T1000 (cell line): ENCODE measurements at places on chromosomes 6 and 20.

- no peak for DNase-seq
These were observed 6.1 kb downstream of the COL21A1 start for GRCh38 chr6:56241124-56241802.

GRCh38 chr20:9977629-9978028, 57.2 kb upstream of the ANKEF1 start:
- DNase-seq = no peak

- no peak for DNase-seq
These were observed 31.5 kb upstream of the ADTRP start for GRCh38 chr6:11810039-11810541.

DNA sequence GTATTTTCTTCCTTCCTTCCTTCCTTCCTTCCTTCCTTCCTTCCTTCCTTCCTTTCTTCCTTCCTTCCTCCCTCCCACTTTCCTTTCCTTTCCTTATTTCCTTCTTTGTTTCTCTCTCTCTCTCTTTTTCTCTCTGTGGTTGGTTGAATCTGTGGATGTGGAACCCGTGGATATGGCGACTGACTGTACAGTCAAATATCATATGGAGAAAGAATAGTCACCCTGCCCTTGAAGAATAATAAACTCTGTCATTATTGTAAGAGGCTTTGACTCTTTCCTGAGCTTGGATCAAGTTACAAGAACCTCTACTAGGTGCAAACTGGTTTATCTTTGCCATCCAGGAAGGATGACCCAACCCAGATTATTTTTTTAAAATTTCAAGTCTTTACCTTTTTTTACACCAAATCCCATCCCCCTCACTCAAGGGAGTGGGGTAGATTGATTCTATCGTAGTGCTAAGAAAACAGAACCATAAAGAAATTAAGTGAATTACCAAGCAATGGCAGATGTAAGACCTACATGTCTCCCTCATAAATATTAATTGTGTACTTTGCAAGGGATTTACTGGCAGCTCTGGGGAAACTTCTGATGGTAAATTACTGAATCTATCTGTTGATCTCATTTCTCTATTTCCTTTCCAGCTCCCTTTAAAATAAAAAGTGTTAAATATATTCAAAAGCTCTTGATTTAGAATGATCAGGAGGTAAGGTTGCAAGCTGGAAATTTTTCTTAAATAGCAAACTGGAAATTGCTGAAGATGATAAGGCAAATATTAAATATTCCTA, 667.5 kb downstream of the UTRN start:
- DNase-seq = no peak

- peak; percentile 43 for DNase-seq
These were observed 47.6 kb upstream of the MYL9 start for GRCh38 chr20:36493801-36494114.

- no peak for DNase-seq
These were observed 602 bp upstream of the HLA-DPB1 start for GRCh38 chr6:33075208-33075567.

DNA sequence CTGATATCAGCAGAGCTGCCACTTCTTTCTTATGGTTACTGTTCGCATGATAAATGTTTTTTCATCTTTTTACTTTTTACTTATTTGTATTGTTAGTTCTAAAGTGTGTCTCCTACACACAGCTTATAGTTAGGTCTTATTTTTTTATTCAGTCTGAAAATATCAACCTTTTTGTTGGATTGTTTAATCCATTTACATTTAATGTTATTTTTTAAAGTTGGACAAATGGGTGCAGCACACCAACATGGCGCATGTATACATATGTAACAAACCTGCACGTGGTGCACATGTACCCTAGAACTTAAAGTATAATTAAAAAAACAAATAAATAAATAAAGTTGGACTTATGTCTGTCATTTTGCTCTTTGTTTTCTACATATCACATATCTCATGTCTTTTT, 40.3 kb upstream of the FOXC1 start:
- DNase-seq = no peak

DNA sequence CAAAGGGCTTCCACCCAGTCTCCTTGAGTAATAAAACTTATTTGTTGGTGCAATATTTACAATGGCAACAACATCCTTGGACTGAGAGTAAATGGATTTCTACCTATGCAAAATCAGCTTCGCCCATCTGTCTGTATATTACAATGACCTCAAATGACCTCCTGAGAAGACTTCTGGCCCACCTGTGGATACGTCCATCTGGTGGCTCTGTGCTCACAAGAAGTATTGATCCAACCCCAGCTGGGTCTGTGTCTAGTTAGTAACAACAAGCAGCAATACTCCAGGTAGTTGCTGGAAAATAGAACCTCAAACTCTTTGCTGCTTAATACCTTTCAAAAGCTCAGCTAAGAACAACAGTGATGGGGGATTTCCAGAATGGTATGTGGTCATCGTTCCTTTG, 34.7 kb upstream of the GSTA4 start:
- DNase-seq = no peak
